ENCODE measurements at places on chromosomes 13 and 19.

- no peak for DNase-seq
Observed at GRCh38 chr13:20441879-20442278, 83.8 kb downstream of the CRYL1 start.

DNA sequence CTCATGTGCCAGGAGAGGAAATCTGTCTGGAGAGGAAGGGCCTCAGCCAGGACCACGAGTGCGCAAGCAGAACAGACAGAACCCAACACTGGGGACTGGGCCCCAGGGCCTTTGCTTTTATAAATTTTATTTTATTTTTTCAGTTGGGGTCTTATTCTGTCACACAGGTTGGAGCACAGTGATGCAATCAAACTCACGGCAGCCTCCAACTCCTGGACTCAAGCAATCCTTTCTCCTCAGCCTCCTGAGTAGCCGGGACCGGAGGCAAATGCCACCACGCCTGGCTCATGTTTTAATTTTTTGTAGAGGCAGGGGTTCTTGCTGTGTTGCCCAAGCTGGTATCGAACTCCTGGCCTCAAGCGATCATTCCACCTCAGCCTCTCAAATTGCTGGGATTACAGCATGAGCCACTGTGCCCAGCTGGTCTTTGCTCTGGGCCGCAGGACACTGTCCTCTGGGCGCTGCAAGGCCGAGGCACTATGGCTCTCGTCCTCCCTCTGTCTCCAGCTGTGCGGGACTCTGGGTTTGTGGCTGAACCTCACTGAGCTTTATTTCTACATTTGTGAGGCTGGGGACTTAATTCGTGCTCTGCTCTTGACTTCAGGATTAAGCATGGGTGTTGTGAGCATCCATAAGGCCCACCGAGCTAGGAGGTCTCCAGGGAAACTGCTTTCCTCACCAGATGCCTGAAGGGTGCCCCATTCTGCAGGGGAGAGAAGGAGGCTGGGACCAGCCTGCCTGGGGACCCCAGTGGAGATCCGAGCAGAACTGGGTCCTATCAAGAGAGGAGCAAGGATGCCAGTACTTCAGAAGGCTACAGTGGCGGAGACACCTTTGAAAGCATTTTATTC is 144.2 kb upstream of the VSTM2B start:
- DNase-seq = no peak

- DNase-seq = no peak
Observed at GRCh38 chr19:42191855-42192254, 25.6 kb downstream of the DEDD2 start.

DNA sequence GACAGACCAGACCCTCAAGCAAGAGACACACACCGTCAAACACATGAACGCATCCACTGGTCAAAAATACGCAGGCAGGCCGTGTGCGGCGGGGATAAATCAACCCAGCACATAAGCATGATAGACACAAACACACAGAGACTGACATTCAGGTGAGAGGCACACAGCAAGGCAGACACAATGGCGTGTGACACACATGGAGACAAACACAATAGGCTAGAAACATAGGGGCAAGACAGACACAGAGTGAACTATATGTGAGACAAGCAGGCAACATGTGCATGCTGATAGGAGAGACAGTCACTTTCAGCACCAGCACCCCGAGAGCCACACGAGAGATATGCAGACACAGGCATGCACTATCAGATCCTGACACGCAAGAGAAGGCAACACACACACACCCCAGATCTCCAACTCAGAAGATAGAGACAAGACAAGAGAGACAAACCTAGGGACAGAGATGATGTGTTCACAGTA is 6.9 kb upstream of the JUNB start:
- no peak for DNase-seq

DNA sequence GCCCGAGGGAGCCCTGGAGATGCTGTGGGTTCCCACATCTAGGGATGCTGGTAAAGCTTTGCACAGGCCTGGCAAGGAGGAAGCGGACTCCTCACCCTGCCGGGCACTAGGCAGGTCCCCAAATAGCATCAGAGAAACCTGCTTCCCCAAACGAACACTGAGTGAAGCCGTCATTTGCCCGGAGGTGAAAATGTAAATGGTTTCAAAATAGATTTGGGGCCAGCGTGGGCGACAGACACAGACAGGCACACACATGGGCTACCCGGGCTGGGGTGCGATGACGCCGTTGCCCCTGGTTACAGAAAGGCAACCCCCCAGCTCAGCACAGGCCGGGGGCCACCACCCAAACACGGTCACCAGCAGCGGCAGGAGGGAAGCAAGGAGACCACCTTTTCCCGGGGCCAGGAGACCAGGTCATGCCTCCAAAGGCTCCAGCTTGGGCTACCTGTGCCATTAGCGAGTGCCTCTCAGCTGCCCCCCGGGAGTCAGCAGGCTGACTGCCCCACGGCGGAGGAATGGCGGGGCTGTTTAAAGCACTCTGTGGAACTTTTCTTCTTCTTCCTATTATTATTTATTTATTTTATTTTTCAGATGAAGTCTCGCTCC is 47.5 kb upstream of the NDUFS7 start:
- DNase-seq = no peak
